Stimulated activated CD4-positive, alpha-beta T cell treated with anti-CD3 and anti-CD28 coated beads, TNF-alpha, amount 100 ng/mL, for 48 hours (primary cell): ENCODE measurements at places on chromosomes 11 and 22.

DNA sequence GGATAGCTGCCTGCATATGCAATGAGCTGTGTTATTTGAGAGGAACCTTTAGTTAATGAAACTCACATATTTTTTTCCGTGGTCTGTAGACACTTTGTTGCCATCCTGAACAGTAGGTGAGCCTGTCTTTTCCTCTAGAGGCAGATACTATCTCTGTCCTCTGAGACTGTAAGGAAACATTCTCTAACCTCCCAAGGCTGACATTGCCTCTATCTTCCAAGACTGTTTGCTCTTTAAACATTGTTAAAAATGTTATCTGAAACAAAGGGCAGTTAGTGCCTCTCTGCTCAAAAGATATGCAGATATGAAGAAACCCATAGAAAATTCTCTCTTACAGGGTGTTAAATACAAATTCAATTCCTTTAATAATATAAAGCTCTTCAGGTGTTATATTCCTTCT lies 963.8 kb upstream of the CNTN5 start:
- no peak for DNase-seq

DNA sequence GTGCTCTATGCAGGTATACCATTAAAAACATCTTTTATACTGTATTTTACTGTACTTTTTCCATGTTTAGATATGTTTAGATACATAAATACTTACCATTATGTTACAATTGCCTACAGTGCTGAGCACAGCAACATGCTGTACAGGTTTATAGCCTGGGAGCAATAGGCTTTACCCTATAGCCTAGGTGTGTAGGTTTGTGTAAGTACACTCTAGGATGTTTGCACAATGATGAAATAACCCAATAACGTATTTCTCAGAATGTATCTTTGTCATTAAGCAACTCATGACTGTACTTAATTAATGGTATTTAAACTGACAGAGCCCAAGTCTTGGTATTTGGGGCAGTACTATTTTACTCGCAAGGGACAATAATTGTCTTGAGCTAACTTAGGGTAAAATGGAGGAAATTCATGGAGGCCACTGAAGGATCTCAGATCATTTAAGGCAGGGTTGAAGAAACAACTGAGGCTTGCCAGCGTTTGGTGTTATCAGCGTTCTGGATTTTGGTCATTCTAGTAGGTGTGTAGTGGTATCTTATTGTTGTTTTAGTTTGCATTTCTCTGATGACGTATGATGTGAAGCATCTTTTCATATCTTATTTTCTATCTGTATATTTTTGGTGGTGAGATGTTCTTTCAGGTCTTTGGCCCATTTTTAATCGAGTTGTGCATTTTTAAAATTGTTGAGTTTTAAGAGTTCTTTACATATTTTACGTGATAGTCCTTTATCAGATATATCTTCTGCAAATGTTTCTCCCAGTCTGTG lies 42.4 kb downstream of the ADAMTS15 start:
- no peak for DNase-seq

GRCh38 chr11:128563308-128563707 lies 24.1 kb downstream of the ETS1 start:
- DNase-seq, result no peak

DNA sequence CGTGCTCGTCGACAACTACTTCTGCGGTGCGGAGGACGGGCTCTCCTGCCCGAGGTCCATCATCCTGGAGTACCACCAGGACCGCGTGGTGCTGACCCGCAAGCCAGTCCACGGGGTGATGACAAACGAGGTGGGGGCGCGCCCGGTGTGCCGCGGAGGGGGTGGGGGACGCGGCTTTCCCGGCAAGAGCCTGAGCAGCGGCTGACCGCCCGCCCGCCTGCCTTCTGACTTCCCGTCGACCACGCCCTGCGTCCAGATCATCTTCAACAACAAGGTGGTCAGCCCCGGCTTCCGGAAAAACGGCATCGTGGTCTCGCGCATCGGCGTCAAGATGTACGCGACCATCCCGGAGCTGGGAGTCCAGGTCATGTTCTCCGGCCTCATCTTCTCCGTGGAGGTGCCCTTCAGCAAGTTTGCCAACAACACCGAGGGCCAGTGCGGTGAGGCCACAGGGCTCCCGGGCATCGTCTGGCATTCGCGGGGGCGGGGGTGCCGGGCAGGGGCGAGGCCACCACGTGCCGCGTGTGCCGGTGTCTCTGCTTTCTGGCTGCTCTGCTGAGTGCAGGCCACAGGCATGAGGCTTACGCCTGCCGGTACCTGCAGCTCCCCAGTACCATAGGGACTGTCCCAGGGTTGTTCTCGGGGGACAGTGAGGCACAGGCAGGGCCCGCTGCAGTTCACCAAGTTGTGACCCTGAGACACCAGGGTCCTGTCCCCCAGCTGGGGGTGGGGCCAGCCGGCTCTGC lies 28.5 kb upstream of the MUC5B start:
- no peak for DNase-seq

- no peak for DNase-seq
Observed at GRCh38 chr11:118238929-118239328, 13.2 kb downstream of the MPZL3 start.

DNA sequence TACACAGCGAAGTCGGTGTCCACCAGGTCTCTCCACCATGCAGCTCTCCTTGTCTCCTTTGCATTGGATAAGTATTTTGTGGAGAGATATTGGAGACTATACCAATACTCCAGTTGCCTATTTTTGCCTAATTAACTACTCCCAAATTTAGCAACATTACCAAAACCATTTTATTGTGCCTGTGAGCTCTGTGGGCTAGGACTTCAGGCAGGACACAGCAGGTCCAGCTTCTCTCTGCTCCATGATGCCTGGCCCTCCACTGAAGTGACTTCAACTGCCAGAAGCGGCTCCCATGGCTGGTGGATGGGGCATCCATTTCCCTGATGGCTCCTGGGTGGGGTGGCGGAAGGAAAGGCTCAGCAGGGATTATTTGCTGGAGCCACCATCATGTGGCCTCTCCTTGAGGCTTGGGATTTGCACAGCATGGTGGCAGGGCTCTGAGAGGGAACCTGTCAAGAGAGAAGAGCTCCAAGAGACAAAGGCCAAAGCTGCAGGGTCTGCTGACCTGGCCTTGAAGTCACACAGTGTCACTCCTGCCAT lies 36.9 kb upstream of the MAPK1 start:
- DNase-seq, result no peak

DNA sequence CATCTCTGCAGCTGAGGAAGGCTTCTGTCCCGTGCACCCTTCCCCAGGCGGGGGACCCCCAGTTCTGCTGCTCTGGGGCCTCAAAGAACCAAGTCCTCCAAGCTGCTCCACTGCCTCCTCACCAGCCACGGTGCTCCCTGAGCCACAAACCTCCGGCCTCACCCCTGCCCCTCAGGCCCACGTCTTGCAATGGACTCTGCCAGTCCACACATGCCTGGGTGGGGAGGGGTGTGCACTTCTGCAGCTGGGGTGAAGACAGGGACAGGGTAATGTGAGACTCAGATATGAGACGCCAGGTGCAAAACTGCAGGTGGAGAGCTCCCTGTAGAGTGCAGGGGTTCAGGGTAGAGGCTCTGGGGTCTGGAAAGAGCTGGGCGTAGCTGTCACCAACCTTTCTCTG lies 3.2 kb upstream of the PTDSS2 start:
- no peak for DNase-seq

DNA sequence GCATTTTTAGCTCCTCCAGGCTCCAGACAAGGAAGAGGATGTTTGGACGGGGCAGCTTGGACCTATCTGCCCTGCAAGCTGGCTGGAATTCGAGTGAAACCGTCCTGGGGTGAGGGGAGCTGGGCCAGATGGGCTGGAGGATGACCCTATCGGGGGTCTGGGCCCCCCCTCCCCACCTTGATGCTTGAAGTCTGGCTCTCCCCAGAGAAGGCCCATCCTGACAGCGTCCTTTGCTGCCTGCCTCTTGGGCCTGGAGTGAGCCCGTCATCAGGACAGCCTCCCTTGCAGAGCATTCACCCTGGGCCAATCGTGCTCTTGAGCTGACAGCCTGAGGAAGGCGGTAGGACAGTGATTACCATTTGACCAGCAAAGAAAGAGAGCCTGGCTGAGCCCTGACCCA lies 5.3 kb upstream of the PDGFB start:
- no peak for DNase-seq

GRCh38 chr11:34075178-34075820 lies 23.8 kb downstream of the CAPRIN1 start:
- no peak for DNase-seq

DNA sequence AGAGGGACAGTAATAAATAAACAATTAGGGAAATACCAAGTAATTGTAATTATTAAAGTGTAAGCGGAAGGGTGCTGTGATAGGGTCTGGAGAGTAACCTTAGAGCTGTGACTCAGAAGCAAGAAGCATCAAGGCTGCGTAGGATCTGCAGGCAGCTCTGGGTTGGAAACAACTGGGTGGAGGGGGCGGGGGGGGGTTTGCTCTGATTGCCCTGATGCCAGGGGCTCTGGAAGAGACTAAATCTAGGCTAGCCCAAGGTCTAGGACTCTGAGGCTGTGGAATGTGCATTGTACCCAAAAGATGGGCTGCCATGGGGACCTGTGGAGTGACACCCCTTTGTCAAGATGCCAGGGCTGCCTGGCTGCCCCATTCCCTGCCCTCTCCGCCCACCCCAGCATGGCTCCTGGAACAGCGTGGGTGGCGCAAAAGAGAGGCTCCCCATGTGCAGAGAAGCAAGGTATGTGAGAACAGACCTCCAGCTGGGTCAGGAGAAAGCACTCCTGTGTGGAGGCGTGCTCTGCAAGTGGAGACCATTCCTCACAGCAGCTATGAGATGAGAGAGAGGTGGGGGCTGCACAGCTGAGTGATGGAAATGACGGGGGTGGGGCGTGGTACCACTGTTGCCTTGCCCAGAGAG lies 101.1 kb upstream of the CRYBB3 start:
- no peak for DNase-seq

DNA sequence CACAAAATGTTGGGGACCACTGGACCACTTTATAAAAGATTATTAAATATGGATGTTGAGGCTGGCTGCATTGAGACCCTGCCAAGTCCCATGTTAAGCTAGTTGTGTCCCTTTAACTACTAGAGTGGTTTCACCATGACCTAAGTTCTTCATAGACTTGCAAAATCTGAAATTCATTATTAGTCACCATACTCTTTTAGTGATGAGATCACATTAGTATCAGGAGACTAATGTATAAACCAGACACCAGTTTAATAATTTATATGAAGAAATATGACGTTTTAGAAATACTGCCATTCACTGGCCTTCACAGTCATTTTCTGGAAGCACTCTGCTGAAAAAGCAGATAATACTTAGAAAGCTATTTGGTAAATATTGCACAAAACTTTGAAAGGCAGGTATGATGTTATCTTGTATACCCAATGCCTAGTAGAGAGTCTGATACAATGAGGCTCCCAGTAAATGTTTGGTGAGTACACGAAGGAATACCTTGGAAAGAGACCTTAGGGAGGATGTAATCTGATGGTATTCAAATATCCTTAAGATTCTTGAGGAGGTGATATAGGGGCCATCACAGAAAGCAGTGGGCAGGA lies 728.2 kb upstream of the ANO5 start:
- DNase-seq, result no peak

GRCh38 chr11:2742611-2743426 lies 43.0 kb upstream of the KCNQ1OT1 start:
- no peak for DNase-seq

DNA sequence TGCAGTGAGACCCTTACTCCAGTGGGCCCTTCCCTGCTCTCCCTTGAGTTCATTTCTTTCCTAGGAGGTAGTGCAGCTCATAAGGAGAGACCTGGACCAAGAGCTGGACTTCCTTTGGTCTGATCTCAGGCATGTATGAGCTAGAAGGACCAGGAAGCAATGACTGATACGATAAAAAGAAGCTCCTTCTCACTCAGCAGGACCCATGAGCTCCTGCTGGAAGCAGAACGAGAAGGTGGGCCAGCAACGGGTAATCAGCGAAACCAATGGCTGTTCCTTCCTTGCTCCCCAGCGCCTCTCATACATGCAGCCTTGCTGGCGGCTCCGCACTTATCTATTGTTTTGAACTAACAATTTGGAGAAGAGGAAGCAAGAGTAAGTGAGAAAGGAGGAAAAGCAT lies 56.8 kb downstream of the RPUSD4 start:
- DNase-seq, result no peak

DNA sequence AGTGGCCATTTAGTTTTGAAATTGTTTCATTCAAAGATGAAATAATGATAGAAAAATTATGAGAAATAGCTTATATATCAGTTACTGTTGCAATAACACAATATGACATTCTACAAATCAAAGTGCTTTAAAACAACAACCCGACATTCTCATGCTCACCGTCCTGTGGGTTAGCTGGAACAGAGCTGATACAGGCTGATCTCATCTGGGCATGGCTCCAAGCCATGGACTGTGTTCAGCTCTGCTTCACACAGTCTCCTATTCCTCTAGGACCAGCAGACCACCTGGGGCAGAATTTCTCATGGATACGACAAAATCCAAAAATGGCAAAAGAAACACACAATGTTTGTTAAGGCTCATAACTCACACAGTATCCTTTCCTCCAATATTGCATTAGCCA lies 178.6 kb downstream of the CNTN5 start:
- no peak for DNase-seq

DNA sequence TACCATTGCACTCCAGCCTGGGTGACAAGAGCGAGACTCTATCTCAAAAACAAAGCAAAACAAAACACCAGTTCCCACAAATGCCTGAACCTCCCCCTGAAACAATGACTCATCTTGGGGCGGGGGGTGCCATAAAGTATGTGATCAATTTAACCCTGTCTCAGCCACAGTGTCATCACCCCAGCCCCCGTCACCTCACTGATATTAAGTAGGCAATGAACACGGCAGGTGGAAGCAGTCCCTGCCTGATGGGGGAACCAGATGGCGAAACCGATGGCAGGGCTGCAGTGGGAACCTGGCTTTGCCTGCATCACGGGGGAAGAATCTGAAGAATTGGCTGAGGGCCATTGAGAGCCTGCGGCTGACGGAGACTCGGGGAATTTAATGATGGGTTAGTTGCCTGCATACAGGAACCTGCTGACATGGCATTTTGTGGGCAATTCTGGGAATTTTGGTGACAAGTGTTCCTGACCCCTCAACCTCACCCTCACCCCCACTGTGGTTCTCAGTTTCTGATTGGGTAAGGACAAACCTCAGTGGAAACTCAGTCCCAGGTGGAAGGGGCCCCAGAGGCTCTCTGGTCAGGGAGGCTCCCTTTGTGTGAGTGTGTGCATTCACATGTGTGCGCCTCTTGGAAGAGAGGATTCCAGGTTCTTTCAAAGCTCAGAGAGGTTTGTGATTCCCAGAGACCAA lies 39.1 kb upstream of the SHISAL1 start:
- DNase-seq, result peak; percentile 46

GRCh38 chr11:133381761-133382130 lies 150.6 kb downstream of the OPCML start:
- no peak for DNase-seq

- no peak for DNase-seq
Observed at GRCh38 chr11:74018331-74019005, 9.6 kb upstream of the UCP3 start.
